ENCODE measurements at places on chromosomes 1 and 21. TPM values are rescaled to one million over a fixed set of nuclear protein-coding genes. Genes with fewer than 3 reads are reported as not detected.

RPS8 gene
- 2,845 TPM for total RNA-seq

PRMT2 gene
- 128 TPM for total RNA-seq

PACC1 gene
- total RNA-seq = 1.6 TPM

NBPF10 gene
- 2.4 TPM for total RNA-seq

DMBX1 gene
- total RNA-seq = not detected

FAM72C gene
- total RNA-seq = not detected

UBXN10 gene
- total RNA-seq = 24.0 TPM

FCAMR gene
- not detected for total RNA-seq

PTGS2 gene
- total RNA-seq = 29.3 TPM

CTSE gene
- not detected for total RNA-seq

DNA sequence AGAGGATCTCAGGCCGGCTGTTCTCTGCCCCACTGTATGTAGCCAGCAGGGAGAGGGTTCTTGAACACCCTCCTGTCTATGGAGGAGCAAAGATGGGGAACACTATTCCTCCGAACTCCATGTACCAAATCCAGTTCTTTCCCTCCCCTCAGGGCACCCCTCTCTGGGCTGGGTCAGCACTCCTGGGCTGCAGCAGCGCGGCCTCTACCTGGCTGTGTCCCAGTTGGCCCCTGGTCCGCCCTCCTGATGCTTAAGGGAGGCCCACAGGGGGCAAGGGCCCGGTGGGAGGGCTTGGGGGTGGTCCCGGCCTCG is 471 bp upstream of the ADPRS start:
- H3K27me3 ChIP-seq = no peaks in the 10 kb centered on the region
- H3K36me3 ChIP-seq = peaks cover 24% of the 10 kb centered on the region
- DNase-seq = no peak
- H3K4me1 ChIP-seq = no peaks in the 10 kb centered on the region

- no peak for DNase-seq
- no peak overlapping the region for H3K27ac ChIP-seq
- peaks cover 10% of the 10 kb centered on the region for H3K36me3 ChIP-seq
- H3K27me3 ChIP-seq = no peaks in the 10 kb centered on the region
- peaks cover 12% of the 10 kb centered on the region for H3K4me1 ChIP-seq
- no peak overlapping the region for H3K4me3 ChIP-seq
Measured at GRCh38 chr1:7847599-7847998, 5.3 kb downstream of the UTS2 start.

- H3K4me1 ChIP-seq = no peaks in the 10 kb centered on the region
- no peak overlapping the region for H3K4me3 ChIP-seq
Measured at GRCh38 chr1:112309499-112309898, 86.5 kb upstream of the CTTNBP2NL start.

- H3K4me3 ChIP-seq = no peak overlapping the region
- no peak for DNase-seq
- no peaks in the 10 kb centered on the region for H3K36me3 ChIP-seq
- H3K27me3 ChIP-seq = no peaks in the 10 kb centered on the region
- H3K27ac ChIP-seq = peak overlapping the region; percentile 34
Measured at GRCh38 chr1:76005765-76006164, 68.8 kb upstream of the ST6GALNAC3 start.

DNA sequence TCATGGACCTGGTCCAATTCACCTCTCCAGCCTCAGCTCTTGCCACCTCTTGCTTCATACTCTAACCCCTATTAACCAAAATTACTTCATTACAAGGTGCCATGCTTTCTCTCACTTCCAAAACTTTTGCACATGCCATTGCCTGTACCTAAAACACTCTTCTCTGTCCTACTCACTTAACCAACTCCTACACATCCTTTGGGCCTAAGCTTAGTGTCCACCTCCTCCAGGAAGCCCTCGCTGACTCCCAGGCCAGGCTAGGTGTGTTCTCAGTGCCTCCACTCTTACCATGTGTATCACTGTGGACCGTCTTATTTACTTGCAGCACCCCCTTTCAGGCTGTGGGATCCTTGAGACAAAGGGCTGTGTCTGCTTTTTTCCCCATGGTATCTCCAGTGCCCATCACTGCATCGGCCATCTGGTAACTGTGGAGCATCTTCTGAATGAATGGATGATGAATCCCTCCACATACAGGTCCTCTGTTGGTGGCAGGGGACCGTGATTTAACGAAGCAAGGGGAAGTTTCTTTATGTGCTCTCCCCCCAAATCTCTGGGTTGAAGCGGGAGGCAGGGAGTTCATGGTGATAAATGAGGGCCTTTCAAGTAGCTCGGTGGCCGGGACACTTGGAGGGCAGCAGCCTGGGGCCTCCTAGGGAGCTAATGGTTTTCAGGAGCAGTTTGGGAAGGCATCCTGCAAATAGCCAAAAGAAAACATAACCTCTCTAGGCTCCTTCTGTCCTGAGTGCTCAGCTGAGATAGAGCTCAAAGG is 111.9 kb downstream of the TRABD2B start:
- no peaks in the 10 kb centered on the region for H3K36me3 ChIP-seq
- H3K27ac ChIP-seq = no peak overlapping the region
- no peaks in the 10 kb centered on the region for H3K27me3 ChIP-seq
- peaks cover 8% of the 10 kb centered on the region for H3K4me1 ChIP-seq
- DNase-seq = no peak

GRCh38 chr1:198660341-198661261 is 21.8 kb downstream of the PTPRC start:
- no peak for DNase-seq
- H3K27me3 ChIP-seq = no peaks in the 10 kb centered on the region
- H3K27ac ChIP-seq = no peak overlapping the region

GRCh38 chr1:152367436-152367835 is 7.6 kb upstream of the FLG2 start:
- H3K27me3 ChIP-seq = no peaks in the 10 kb centered on the region
- DNase-seq = no peak
- no peak overlapping the region for H3K4me3 ChIP-seq
- no peaks in the 10 kb centered on the region for H3K36me3 ChIP-seq
- H3K27ac ChIP-seq = no peak overlapping the region
- H3K4me1 ChIP-seq = no peaks in the 10 kb centered on the region

DNA sequence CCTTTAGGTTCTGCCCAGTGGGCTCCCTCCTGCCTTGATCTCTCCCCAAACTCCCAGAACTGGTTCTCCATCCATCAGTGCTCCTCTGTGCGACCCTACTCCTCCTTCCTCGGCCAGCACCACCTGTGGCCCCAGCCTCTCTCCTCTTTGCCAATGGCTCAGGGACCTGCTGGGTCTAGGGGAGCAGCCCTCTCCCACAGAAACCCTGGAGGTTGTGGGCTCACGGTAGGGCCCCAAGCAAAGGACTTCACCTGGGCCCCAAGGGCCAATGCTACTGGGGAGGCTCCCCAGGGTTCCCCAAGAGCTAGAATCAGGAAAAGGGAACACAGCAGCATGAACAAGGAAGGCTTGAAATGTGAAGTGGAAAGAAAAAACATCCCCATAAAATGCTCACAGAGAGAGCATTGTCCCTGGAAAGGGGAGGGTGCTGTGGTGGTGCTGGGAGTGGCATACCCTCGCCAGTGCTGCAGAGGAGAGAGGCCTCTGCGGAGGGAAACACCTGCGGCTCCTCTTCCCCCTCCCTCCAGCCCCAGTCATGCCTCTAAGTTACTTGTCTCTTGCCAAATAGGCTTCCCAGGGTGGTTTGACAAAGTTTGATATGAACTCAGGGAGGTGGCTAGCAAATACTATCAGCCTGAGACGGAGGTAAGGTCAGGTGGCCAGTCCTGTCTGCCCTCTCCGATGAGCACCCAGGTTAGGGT is 2.5 kb downstream of the TMEM63A start:
- H3K4me3 ChIP-seq = no peak overlapping the region
- peaks cover 49% of the 10 kb centered on the region for H3K4me1 ChIP-seq
- no peaks in the 10 kb centered on the region for H3K27me3 ChIP-seq
- peaks cover 6% of the 10 kb centered on the region for H3K36me3 ChIP-seq

DNA sequence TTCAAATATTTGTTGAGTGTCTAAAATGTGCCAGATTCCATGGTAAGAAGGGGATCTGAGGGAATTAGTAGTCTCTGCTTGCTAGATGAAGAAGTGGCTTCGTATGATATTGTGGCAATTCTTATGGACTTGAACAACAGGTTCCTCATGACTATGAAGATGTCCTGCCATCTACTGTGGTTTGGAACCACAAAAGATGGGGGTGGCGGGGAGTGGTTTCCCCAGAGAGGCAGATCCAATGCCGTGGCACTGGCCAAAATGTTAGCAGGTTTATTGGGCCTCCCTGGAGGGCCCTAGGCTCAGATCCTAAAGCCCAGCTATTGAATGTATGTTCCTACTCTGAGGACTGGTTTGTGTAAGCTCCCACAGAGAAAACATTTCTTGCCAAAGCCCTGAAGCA is 120.8 kb downstream of the RGS2 start:
- no peak overlapping the region for H3K27ac ChIP-seq
- no peaks in the 10 kb centered on the region for H3K27me3 ChIP-seq
- no peaks in the 10 kb centered on the region for H3K36me3 ChIP-seq
- no peak overlapping the region for H3K4me3 ChIP-seq
- no peak for DNase-seq

DNA sequence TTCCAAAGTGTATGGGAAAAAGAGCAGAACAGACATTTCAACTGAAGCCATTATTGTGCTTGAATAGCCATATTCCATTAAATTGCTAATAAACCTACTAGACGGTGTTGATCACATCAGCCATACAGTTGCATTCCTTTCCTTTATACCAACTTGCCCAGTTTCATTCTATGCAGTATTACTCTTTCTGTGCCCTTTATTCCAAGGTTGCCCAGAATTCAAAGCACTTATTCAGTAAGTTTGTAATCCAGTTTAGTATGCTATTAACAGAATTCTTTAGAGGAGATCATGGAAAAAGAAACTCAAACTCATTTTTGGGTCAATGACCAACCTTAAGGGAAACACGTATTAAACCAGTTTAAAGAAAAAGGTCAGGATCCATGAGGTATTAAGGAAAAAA is 89.5 kb downstream of the DDAH1 start:
- DNase-seq = no peak
- H3K27ac ChIP-seq = no peak overlapping the region
- H3K27me3 ChIP-seq = no peaks in the 10 kb centered on the region
- no peak overlapping the region for H3K4me3 ChIP-seq
- peaks cover 43% of the 10 kb centered on the region for H3K4me1 ChIP-seq

DNA sequence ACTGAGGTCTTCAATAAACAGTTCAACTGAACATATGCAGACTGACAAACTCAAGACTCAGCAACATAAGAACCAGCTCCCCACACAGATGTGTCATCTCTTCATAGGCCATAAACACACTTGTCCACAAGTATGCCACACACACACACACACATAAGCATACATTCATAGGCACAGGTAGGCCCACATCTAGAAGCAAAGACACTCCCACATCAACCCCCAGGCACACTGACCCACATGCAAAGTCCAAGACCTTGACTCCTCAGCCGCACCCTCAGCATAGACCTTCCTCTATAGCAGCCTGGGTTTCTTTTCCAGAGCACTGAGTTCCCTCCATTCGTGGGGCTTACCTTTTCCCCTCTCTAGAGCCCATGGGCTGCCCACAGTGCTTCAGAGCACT is 1.4 kb downstream of the LAD1 start:
- peaks cover 42% of the 10 kb centered on the region for H3K27me3 ChIP-seq
- peaks cover 11% of the 10 kb centered on the region for H3K4me1 ChIP-seq
- H3K4me3 ChIP-seq = no peak overlapping the region
- no peak overlapping the region for H3K27ac ChIP-seq
- no peaks in the 10 kb centered on the region for H3K36me3 ChIP-seq
- no peak for DNase-seq

- H3K4me1 ChIP-seq = no peaks in the 10 kb centered on the region
- DNase-seq = no peak
- no peaks in the 10 kb centered on the region for H3K27me3 ChIP-seq
- no peak overlapping the region for H3K27ac ChIP-seq
Measured at GRCh38 chr1:172863031-172863430, 187.7 kb downstream of the TNFSF18 start.

DNA sequence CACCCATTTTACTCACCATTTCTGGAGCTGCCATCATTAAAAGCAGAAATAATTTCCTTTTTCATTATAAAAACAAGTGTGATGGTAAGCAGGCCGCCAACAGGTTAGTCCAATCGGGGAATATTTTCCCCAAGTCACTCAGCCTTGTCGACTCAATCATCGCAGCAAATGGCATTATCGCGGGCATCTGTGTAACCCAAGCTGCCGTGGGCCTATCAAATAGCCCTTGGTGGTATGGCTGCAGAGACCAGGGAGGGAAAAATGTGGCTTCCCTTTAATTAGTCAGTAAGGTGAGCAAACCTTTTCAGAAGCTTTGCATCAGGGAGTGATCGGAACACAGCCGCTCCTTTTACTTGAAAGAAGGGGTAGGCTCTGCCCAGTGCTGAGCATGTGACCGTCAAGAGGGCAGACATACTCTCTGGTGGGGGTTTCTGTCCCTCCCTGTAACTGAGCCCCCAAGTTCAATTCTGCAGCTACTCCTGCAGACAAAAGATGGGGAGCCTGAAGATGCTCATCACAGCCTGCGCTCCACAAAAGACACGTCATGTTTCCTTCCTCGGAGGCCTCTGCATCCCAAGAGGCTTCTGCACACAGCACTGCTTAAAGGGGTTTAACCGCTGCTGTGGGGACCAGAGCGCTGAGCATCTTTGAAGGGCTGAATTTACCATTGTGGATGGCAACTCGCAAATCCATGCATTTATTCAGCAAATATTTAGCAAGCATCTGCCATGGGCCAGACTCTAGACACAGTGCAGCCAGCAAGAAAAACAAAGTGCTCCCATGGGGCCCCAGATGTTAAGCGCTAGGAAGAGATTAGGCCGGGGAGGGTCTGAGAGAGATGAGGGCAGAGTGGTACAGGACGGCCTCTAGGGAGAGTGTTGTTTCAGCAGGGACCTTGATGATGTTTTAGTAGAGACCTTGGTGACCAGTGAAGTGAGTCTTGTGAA is 1.2 kb upstream of the TMPRSS3 start:
- no peaks in the 10 kb centered on the region for H3K4me1 ChIP-seq
- no peak overlapping the region for H3K4me3 ChIP-seq
- H3K27me3 ChIP-seq = no peaks in the 10 kb centered on the region
- DNase-seq = no peak
- H3K36me3 ChIP-seq = no peaks in the 10 kb centered on the region

DNA sequence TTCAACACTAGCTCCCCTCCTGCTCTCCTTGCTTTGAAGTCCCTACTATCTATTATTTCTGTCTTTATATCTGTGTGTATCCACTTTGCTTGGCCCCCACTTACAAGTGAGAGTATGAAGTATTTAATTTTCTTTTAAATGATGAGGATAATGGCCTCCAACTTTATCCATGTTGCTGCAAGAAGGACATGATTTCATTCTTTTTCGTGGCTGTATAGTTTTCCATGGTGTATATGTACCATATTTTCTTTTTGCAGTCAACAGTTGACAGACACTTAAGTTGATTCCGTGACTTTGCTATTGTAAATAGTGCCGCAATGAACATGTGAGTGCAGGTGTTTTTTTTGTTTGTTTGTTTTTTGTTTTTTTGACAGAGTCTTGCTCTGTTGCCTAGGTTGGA is 365.6 kb downstream of the ZP4 start:
- no peaks in the 10 kb centered on the region for H3K4me1 ChIP-seq
- H3K4me3 ChIP-seq = no peak overlapping the region
- peaks cover 5% of the 10 kb centered on the region for H3K36me3 ChIP-seq
- H3K27ac ChIP-seq = no peak overlapping the region
- DNase-seq = no peak

- no peak overlapping the region for H3K27ac ChIP-seq
- no peaks in the 10 kb centered on the region for H3K36me3 ChIP-seq
- no peak for DNase-seq
Measured at GRCh38 chr1:34163792-34164731, 968 bp downstream of the CSMD2 start.

GRCh38 chr1:172778456-172779455 is 119.9 kb downstream of the FASLG start:
- no peak for DNase-seq
- no peak overlapping the region for H3K27ac ChIP-seq
- H3K27me3 ChIP-seq = no peaks in the 10 kb centered on the region
- H3K4me1 ChIP-seq = no peaks in the 10 kb centered on the region
- H3K36me3 ChIP-seq = no peaks in the 10 kb centered on the region

Measured in sigmoid colon (tissue), 7 donors.